ENCODE measurements at places on chromosomes 13 and 19.

- no peak for DNase-seq
These were observed 8.1 kb upstream of the CARM1 start for GRCh38 chr19:10863107-10863717.

- no peak for DNase-seq
These were observed 27.7 kb downstream of the LCP1 start for GRCh38 chr13:46154136-46154801.

- no peak for DNase-seq
These were observed 3.0 kb upstream of the PLIN4 start for GRCh38 chr19:4521170-4521887.

- DNase-seq, result no peak
These were observed 14.7 kb downstream of the ZNF441 start for GRCh38 chr19:11781295-11782057.

GRCh38 chr13:100580045-100580444, 8.5 kb downstream of the GGACT start:
- no peak for DNase-seq

GRCh38 chr13:26984337-26984736, 187.3 kb downstream of the USP12 start:
- no peak for DNase-seq

DNA sequence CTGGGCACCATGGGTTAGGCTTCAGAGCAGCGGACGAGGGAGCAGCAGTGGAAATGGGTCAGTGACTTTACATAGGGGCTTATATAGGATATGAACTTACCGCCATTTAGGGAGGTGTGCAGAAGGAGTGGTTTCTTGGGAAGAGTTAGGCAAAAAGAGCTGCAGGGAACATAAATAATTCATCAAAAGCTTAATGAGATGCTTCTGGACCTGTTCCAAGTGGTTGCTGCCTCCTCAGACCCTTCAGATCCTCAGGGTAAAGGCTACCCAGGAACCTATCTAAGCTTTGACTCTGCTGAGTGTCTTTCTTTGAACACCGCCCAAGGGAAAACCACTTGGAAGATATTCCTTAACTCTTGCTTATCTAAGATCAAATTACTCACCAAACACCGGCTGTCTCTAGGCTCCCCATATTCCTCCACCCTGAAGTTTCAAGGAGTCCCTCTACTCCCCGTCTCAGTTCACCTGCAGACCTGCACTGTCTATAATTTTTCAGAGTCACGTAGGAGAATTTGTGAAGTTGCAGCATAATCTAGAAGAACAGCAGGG, at the start of gene IGFL4:
Gene IGFL4 (minus strand): TSS at position 51 of the 549 bp plus-strand sequence. CDS start 40 bp downstream, at position 11.
- DNase-seq, result no peak

DNA sequence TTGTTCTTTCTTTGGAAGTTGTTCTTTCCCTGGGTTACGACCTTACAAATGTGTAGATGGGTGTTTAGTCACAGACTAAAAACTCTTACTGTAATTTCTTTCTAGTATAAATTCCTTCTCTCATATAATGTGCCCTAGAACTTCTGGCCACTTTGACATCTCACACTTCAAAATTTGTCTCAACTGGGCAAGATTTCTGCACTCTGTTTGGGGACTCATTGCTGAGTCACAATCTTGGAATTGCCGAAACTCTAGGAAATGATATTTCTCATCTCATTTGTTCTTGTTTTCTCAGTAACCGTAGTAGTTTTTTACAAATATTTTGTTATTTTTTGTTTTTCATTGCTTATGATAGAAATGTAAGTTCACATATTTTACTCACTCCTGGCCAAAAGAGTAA, 2523.2 kb upstream of the PCDH20 start:
- DNase-seq, result no peak

- no peak for DNase-seq
These were observed 7.7 kb downstream of the REXO1 start for GRCh38 chr19:1840541-1841115.

DNA sequence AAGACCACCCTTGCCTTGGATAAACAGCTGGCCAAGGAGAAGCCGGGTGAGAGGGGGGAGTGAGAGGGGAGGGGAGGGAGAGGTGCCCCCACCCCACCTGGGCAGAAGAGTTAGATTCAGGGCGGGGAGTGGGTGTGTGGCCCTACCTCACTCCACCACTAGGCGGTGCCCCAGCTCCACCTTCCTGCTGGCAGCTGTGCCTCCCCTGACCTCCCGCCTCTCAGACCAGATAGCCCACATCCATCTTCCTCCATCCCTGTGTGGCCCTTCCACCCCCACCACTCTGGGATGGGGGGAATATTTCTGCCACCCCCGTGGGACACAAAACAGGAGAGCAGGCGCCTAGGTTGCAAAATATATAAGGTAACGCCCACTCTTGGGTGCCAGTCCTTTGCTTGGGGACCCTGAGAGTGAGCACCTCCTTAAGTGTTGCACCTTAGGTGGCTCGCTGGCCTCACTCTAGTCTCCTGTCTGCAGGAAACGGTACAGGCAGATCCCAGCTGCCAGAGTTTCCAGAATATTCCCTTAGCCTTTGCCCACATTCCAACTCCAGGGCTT, 13.8 kb upstream of the EHD2 start:
- DNase-seq, result peak; percentile 38

DNA sequence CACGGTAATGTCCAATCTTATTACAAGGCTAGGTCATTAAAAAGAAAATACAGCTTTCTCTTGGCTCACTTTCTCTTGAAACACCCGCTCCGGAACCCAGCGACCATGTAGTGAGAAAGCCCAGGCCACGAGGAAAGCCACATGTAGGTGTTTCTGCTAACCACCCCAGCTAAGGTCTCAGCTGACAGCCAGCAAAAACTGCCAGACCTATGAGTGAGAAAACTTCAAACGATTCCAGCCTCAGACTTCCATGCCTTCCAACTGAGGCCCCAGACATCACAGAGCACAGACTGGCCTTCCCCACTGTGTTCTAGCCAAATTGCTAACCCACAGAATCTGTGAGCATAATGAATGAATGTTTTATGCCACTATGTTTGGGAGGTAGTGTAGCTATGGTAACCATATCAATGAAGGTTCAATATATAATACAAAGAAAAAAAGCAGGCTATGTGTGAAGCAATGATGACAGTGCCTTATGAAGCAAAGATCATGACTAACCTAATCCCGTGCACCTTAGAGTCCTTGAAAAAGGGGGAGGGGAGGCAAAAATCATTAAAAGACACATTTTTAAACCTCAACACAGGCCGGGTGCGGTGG, 11.9 kb upstream of the TPTE2 start:
- no peak for DNase-seq

DNA sequence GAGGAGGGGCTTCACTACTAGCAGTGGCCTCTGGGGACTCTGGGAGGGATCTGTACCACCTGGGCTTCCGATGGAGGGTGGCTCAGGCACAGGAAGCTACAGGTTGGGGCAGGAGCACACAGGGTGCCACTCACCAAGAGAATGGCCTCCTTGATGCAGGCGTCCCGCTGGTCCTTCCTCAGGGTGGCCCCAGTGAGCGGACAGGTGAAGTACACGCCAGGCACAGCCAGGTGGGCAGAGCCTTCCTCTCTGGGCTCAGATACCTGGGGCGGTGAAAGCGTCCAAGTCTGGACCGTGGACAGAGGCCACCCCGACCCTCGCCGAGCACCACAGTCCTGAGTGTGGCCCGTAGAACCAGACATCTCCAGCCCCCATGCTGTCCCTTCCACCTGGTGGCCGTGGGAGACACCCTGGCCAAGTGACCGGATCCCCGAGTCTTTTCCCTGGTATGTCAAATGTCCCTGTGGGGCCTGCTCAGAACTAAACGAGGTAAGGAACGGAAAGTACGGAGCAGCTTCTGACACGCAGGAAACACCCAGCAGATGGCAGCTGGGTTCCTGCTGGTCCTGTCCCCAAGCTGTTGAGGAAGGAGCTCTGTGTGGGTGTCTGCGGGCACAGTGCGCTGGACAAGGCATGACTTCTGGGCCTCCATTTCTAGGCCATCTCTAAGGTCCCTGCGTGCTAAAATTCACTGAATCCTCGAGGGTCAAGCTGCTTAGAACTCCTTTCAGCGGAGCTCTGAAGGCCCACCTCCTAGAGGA, 5.2 kb downstream of the UBXN6 start:
- DNase-seq, result no peak

GRCh38 chr13:47281991-47282390, 385.1 kb upstream of the HTR2A start:
- DNase-seq, result no peak

- no peak for DNase-seq
These were observed 4.0 kb downstream of the C19orf38 start for GRCh38 chr19:10852098-10852800.

GRCh38 chr19:58181902-58182576, 822 bp upstream of the ZNF274 start:
- peak; percentile 50 for DNase-seq

- no peak for DNase-seq
These were observed 8.1 kb downstream of the ERFL start for GRCh38 chr19:41919948-41920712.

DNA sequence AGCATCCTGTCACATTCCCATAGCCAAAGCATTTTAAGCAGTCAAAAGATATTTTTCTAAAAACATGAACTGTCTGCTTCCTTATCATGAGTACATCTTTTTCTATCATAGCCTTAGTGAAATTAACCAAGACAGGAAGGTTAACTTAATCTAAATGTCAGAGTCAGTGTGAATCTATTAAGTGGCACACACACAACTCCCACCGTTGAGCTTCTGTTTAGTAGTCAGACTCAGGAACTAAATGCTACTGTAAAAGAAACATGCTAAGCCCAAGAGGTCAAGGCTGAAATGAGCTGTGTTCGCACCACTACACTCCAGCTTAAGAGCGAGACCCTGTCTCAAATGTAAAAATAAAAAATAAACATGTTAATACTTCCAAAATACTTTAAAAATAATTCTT, 7.7 kb upstream of the POU4F1 start:
- no peak for DNase-seq

GRCh38 chr19:1590641-1591397, 1.8 kb downstream of the MBD3 start:
- DNase-seq, result no peak

DNA sequence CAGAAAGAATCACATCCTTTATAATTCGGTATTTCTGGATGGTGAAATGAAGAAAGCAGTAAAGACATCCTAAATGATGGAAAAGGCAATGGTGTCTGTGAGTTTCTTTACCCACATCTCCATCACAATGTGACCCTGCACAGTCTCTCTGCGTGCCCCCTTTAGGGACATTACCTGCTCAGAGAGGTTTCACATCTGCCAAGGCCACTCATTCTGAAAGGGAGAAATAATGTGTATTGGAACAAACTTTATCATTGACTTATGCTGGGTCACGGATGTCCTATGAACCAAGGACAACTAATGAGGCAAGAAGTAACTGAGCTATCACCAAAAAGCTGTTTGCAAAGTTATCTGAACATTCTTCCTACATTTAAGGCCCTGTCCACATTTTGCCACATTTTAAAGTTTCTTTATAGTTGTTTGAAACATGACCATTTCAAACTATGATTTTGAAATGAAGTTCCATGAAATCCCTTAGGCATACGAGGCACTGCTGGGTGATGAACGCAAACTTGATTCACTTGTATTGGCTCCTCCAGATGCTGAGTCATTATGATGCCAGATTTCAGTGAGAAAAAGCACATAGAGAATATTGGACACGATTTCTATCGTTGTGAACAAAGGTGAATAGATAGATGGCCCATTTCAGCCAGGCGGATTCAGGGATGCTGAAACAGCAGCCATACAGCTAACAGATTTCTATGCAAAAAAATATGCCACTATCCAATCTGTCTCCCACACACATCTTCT, 63.5 kb upstream of the HMGB1 start:
- no peak for DNase-seq

- no peak for DNase-seq
These were observed 8.8 kb downstream of the RNF6 start for GRCh38 chr13:26213345-26213744.

- peak; percentile 10 for DNase-seq
These were observed 192.1 kb upstream of the TSC22D1 start for GRCh38 chr13:44768239-44768638.

GRCh38 chr19:8194528-8195267, 14.5 kb upstream of the CERS4 start:
- DNase-seq, result peak; percentile 59

- no peak for DNase-seq
These were observed 18.9 kb upstream of the CLDN10 start for GRCh38 chr13:95533545-95534160.

- DNase-seq, result no peak
These were observed 322.7 kb downstream of the SUCLA2 start for GRCh38 chr13:47678201-47678968.

- DNase-seq, result no peak
These were observed 17.7 kb downstream of the STK24 start for GRCh38 chr13:98559169-98559568.

- no peak for DNase-seq
These were observed 3.1 kb downstream of the TMED1 start for GRCh38 chr19:10832939-10833296.

Measured in activated gamma-delta T cell treated with Interleukin-2 at 50 U/mL for 16 hours (primary cell).